T-cell (primary cell): ENCODE measurements at places on chromosomes 11 and 22.

- no peak for DNase-seq
Measured at GRCh38 chr22:26377170-26377830, 51.8 kb upstream of the ASPHD2 start.

GRCh38 chr11:2867142-2867541 lies 18.4 kb downstream of the CDKN1C start:
- no peak for DNase-seq

GRCh38 chr11:77081976-77082836 lies 15.4 kb downstream of the CAPN5 start:
- DNase-seq, result peak; percentile 3

- DNase-seq, result no peak
Measured at GRCh38 chr22:46657655-46657953, 37.4 kb downstream of the GRAMD4 start.

- DNase-seq, result no peak
Measured at GRCh38 chr11:894575-895201, 15.9 kb downstream of the CHID1 start.

- no peak for DNase-seq
Measured at GRCh38 chr22:37020192-37020479, 594 bp downstream of the MPST start.

DNA sequence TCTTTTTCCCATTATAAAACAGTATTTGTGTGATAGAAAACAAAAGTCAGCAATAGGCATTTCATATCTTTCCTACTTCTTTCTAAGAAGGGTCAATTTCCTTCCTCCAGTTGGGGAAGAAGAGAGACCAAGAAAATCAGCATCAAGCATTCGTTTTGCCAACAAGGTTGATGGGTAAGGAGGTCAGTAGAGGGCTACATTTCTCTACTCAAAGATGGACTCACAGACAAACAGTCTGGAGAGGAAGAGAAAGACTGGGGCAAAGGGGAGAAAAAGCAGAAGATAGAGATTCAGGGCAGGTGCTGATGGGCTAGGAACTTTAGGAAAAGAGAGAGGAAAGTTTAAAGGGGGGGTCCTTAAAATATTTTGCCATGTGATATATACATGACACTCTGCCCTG lies 8.6 kb upstream of the MTNR1B start:
- DNase-seq, result no peak

DNA sequence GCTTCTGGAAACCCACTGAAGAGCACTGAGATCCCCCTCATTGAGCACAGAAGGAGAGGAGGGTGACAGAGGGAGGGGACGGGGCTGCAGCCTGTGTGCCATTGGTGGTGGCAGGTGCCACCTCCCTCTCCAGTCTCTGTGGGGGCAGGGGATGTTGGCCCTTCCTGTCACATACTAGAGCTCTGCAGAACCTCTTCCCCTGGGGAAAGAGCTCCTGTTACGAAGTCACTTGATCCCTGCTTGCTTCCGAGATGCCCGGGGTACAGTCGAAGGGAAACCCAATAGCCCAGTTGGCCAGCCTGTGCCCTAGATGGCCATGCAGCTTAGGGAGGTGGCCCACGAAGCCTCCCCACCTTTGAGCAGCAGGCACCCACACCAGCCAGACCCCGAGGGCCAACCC lies 29.4 kb downstream of the DAGLA start:
- no peak for DNase-seq

DNA sequence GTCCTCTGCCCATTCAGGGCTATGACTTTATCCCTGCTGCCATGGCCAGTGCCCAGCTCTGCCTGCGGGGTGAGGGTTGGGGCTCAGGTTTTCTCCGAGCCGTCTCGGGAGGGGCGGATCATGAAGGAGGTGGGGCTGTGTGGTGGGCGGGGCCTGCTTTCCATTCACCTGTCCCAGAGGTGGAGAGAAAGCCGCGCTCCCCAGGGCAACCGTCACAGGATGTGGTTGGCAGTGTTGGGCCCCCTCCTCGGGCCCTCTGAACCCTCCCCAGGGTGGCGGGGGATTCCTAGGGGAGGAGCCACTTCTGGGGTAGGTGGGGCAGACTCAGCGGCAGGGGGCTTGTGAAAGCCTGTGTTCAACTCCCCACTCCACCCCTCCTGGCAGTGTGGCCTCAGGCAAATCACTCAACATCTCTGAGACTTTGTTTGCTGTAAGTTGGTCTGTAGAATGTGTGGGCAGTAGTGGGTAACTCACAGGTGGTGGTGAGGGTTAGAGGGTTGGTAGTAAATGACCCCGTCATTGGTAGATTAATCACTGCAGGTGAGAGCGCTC lies 50.3 kb downstream of the CD6 start:
- peak; percentile 93 for DNase-seq

GRCh38 chr11:5362017-5362625 lies 10.8 kb downstream of the OR51B6 start:
- no peak for DNase-seq

GRCh38 chr11:7098235-7098832 lies 9.5 kb downstream of the RBMXL2 start:
- DNase-seq, result no peak

DNA sequence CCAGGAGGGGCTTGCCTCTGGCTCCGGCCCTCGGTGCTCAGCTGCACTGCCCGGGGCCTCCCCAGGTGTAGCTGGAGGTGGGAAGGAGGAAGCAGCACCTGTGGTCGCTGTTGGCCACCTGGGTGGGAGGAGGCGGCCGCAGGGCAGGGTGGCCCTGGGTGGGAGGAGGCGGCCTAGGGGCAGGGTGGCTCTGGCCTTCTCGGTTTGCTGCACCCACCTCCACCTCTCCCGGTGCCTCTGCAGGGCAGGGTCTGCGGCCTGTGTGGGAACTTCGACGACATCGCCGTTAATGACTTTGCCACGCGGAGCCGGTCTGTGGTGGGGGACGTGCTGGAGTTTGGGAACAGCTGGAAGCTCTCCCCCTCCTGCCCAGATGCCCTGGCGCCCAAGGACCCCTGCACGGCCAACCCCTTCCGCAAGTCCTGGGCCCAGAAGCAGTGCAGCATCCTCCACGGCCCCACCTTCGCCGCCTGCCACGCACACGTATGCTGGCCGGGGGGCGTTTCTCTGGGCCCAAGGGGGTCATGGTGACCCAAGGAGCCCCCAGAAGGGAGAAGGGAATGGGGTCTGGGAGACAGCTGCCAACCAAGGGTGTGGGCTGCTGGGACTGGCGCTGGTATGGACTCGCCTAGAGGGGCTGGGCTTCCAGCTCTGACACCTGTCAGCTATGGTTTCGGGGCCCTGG lies 20.6 kb downstream of the MUC5AC start:
- DNase-seq, result no peak
